HT1080 (cell line): ENCODE measurements at places on chromosomes 7 and 10. TPM values are rescaled to one million over a fixed set of nuclear protein-coding genes. Genes with fewer than 3 reads are reported as not detected.
A peak's percentile ranks its signal among the peaks of the same experiment; 100 is the strongest.

KNDC1 gene
- not detected in 2 replicates for total RNA-seq

DNA sequence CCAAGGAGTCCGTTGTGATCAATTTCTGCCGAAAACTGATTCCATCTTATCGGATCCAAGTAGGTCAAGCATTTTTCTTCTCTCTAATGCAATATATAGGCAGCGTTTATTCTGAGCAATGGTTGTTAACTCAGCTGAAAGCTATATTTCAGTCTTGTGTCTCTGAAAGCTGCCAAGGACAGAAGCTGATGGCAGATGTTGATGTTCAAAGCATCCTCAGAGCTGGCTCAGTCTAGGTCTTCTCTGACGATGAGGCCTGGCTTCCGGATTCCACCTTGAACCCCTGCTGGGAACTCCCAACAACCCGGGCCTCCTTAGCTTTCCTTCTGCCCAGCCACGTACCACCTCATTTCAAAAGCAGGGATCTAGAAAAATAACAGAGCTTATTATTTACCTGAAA, 863.6 kb downstream of the NRG3 start:
- DNase-seq: no peak

BUD31 gene
- total RNA-seq: 193 and 225 TPM in 2 replicates

UNCX gene
- total RNA-seq: not detected in 2 replicates

STEAP2 gene
- total RNA-seq: 6.7 and 8.6 TPM in 2 replicates

SFMBT2 gene
- 1.9 and 2.4 TPM in 2 replicates for total RNA-seq

BMPER gene
- total RNA-seq: 2.4 and 3.8 TPM in 2 replicates

FAM24B gene
- total RNA-seq: 7.2 and 7.9 TPM in 2 replicates

- peak; percentile 74 for DNase-seq
These were observed 316.5 kb downstream of the ADARB2 start for GRCh38 chr10:1420661-1421362.

- DNase-seq: peak; percentile 39
These were observed 11.0 kb downstream of the GHRHR start for GRCh38 chr7:30974605-30975255.

GRCh38 chr10:35526746-35527145, 78.4 kb upstream of the GJD4 start:
- DNase-seq: no peak

DNA sequence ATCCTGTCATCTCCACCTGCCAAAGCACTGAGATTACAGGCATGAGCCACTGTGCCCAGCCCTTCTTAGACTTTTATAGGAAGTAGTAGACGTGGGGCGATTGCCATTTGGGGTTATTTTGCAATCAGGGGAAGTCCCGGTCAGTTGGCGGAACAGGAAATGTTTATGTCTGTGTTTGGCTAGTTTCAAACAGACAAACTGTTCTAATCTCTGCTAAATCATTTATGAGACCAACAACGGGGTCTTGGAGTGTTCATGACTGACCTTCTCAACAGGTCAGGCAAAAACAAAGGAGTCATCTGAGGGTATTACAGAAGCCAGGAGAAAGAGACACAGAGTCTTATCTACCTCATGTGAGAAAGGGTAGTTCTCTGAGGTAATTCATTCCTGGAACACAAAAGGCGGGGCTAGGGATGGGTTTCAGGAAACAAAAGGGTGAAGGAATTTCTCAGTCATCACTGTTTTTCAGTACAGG, 6.6 kb upstream of the TPK1 start:
- no peak for DNase-seq

DNA sequence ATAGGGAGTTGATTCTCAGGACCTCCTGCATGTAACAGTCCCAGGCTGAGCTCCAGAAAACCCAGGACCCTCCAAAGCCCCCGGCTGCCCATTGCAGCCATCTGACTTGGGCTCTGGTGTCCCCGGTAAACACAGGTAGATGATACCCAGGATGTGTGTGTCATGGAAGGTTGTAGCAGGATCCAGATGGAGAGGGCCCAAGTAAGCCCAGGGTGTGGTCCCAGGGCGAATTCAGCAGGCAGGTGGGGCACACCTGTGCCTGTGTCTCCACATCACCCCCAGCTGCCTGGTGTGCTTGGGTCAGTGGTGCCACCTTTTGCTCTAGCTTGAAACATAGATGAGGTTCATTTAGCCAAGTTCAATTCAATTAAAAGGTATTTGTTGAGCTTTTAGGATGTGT, 524.1 kb downstream of the GLRX3 start:
- no peak for DNase-seq

DNA sequence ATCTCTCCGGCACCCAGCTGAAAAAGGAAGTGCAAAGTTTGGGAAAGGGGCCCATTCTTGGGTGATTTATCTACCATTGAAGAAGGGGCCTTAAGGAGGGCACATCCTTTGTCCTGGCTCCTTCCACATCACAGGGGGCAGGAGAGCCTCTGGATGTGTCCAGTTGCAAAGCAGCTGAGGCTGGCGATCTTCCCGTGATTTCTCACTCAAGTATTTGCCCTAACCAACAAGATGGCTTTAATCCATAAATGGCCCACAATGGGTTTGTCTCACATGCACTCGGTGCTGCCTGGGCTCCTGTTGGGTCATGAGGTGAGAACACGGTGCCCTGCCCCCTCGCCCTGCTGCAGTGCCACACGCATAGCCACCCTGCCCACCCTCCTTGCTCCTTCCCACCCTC, 14.2 kb upstream of the FRMPD2 start:
- DNase-seq: no peak

AGMO gene
- not detected in 2 replicates for total RNA-seq

AKR1D1 gene
- total RNA-seq: not detected in 2 replicates

FAM20C gene
- 24.0 and 31.3 TPM in 2 replicates for total RNA-seq

DNA sequence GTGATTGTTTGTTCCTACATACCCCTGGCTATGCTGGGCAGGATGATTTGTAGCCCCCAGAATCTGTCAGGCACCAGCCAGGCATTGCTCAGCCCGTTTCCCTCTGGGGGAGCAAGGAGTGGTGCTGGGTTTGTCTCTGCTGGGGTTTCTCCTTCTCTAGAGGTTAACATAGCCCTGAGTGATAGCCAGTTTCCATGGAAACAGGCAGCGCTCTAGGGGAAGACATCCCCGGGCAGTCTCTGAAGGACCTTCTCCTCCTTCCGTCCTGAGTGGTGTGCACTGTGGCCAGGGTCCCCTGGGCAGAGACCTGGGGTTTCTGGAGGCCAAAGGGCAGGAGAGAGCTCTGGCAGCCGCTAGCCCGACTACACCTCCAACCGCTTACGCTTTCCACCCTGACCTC, 50.6 kb upstream of the LRRC4 start:
- no peak for DNase-seq

- DNase-seq: no peak
These were observed 169.7 kb downstream of the CACNA2D1 start for GRCh38 chr7:82273886-82274285.

DNA sequence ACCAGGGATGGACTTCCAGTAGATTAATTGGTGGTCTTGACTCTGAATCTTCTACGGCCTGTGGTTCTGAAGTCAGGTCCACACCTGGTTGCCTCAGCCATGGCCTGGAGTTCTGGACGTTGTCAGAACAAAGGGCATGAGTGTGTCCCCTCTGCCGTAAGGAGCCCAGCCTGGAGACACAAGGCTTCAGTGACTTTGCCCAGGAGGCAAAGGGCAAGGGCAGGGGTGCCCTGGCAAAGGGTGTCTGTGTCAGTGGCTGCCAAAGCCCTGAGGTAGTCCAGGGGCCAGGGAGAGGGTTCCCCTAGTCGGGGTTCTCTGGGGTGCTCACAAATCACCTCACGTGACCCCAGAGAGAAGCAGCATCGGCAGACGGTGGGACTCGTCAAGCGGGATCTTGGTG, 273.2 kb upstream of the ZNF32 start:
- no peak for DNase-seq

- DNase-seq: no peak
These were observed 58.2 kb upstream of the PTPRN2 start for GRCh38 chr7:158645842-158646241.

WIPF3 gene
- not detected in 2 replicates for total RNA-seq

DNA sequence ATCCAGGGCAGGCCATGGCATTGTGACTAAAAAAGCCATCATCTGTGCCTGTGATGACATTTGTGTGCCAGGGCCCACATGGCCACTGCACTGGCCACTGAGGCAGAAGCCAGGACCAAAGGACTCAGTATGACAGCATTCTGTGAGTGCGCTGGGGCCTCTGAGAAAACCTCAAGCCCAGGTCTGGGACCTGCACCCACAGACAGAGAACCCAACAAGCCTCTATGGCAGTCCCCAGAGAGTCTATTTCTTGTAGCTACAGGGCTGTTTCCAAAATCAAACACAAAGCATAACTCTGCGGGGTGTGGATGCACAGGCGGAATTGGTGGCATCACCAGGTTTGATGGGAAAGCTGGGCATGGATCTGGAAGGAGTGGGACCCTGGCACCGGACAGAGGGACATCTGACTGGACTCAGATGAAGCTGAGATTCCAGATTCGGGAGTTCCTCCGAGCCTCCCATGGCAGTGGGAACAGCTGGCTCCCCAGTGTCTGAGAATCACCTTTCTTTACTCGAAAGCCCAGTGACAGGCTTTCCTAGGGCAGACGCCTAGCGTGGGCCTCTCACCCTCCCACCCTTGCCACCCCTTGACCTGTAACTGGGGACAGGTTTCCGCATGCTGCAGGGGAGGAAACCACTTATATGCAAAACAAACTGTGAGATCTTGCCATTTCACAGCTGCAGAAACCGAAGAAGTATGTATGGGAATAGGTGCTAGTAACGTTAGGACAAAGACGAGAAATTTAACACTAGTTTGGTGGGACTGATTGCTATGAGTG, 70.6 kb upstream of the RHEB start:
- no peak for DNase-seq

DNA sequence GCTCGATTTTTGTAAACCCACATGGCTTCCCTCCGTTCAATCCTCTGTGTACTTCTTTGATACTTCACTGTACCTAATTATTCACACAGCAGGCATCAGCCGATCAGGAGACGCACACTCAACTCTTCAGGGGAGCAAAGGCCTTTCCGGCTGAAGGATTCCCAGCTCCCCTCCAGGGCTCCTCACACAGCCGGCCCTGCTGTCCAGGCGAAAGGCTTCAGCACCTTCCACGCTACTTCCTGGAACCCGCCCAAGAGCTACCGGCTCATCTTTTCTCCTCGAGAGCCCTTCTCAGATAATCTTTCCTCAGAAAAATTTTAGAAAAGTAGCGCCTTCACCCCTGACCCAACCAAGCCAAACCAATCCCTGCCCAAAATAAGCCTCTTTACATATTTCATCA, 270.4 kb downstream of the ZMYND11 start:
- no peak for DNase-seq

DNA sequence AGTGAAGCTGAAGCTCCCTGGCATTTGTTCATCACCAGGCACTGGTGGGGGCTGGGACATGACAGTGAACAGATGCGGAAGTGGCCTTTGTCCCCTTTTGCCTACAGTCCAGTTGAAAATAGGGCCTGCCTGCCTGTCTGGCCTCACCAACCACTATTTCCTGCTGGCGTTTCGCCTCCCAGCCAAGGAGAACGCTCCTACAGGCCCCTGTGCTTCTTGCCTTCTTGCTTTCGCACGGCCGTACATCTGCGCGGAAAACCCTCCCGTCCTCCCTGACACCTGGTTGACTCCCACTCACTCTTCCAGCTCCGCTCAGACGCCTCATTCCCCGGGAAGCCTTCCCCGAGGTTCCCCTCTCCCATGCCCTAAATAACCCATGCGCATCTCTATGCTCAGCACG, 317.3 kb downstream of the PRPF18 start:
- DNase-seq: no peak

DNA sequence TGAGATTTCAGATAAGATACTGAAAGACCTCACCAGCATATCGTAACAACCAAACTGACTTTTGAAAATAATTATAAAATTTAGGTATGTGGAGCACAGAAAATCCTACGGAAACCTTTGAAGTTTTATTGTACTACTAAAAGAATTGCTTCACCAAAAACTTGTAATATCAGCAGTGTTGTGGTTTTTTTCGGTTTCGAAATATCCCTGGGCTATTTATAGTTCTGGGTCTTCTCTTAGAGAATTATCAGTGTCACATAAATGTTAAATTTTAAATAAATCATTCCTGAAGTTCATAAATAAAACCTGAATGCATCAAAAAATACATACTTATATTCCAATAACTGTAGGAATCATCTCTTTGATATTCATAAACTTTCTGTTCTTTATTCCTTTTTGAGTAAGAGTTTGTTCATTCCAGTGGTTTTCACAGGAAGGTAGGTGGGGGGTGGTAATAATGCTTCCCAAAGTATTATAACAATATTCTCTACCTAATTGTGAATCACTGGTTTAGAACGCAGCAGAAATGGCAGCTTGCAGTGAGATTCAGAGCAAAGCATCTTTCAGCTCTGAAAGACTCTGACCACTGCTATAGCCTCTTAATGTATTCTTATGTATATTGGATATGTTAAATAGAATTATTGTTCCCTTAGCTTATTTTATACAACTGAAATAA, 60.2 kb downstream of the ZNF277 start:
- DNase-seq: peak; percentile 46

GRCh38 chr10:125457406-125457805, 225.6 kb downstream of the TEX36 start:
- DNase-seq: no peak

MORN4 gene
- 1.9 and 3.6 TPM in 2 replicates for total RNA-seq

DNA sequence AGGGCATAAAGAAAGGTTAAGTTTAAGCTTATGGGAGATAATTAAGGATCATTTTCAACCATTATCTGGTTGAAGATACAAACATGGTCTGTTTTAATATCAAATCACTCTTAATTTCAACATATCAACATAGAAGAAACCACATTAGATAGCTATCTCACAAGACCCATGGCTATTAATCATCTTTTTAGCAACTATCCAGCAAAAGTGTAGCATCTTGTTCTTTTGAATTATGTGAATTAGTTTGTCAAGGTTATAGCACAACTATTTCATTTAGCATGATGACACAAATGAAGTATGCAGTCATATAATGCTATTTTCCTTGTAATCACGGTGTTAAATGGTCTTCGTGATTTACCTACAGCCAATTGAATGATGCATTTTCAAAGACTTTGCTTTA, 58.9 kb upstream of the PPP1R9A start:
- DNase-seq: no peak

IL6 gene
- 0.16 and 1.2 TPM in 2 replicates for total RNA-seq

JCAD gene
- total RNA-seq: 8.5 and 9.5 TPM in 2 replicates

ACTL6B gene
- total RNA-seq: not detected in 2 replicates

CXCL12 gene
- total RNA-seq: not detected in 2 replicates

OR6V1 gene
- total RNA-seq: not detected in 2 replicates

DNA sequence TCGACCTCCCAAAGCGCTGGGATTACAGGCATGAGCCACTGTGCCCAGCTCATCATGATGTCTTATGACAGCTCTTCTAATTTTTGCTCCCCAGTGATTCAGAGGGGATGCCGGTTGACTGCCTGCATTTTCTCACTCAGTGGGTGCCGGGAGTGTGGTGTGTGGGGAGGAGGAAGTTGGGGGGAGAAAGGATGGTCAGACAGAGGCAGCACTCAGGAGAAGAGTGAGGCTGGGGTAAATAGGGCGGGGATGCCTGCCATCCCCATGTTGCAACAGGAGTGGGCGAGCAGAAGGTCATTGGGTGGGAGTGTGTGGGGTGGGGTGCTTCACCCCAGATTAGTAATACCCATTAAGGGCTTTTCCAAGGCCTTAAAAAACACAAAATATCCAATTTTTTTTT, 3.5 kb upstream of the CCL24 start:
- DNase-seq: no peak
